ENCODE measurements at places on chromosomes 5 and 9.

DNA sequence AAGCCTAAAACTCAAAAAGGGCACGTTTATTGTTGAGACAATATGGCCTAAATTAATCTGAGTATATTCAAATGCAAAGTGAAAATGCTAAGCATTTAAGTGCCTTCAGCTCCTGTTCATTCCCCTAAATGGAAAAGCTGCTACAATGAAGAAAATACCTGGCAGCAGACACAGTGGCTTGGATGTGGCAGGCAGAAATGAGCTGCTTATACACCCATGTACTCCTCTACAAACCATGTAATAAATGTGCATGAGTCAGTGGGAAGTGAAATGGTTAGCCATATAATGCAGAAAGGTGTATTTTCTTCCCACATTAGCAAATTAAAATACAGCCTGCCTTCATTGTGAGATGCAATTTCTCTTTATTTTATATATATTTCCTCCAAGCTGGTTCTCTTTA lies 859.2 kb upstream of the SEMA6A start:
- no peak for DNase-seq

DNA sequence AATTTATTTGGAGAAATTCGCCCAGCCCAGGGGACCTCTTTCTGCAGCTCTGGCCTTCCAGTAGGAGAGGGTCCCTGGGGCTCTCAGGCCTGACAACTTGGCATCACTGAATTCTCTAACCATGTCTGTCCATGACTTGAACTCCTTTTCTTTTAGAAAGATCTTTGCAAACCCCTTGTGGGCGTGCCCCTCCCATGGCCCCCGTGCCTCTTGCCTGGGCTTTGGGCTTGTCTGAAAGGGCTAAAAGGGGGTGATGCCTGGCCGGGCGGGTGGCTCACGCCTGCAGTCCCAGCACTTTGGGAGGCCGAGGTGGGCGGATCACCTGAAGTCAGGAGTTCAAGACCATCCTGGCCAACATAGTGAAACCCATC lies 3.2 kb upstream of the SQSTM1 start:
- no peak for DNase-seq

DNA sequence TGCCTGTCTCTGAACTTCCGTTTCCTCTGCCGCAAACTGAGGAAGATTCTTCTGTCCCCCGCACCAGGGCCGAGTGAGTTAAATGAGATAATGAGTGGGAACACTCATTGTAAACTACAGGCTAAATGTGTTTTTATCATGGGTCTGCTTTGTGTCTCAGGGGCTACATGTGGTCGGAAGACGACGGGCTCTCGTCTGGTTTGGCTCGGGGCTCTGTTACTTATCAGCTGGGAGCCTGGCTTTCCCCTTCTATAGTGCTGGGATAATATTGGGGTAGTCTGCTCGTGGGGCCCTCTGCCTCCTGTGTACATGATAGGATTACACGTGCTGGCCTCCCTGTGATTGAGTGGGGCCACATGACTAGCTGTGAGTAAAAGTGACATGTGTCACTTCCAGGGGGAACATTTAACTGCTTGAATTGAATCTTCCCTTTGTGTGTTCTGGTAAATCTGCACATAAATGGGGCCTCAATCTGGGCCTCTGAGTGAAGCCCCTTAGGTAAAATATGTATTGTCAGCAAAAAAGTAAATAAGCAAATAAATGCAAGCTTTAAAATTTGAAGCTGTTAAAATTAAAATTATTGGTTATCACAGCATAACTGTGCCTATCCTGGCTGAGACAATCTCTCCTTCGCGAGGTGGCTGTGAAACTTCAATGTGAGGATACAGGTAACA lies 86.9 kb upstream of the SH3PXD2B start:
- DNase-seq: no peak

DNA sequence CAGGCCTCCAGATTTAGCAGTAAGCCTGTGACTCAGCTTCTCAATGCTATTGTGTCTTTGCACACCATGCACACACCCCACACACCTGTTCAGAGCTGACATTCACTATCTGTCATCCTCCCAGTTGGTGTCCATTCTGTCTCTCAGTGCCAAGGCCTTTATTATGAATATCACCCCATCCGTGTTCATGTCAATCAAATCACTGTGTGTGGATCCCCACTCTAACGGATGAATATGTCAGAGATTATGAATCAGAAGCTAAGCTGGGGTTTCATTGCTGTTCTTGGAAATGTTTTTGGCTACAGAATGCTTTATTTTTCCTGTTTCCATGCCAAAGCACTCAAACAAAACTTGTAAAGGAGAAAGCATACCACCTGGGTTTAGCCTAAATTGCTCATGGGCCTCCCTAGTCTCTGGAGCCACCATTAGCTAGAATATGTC lies 9.4 kb upstream of the MAMDC2 start:
- DNase-seq: no peak

GRCh38 chr5:40227366-40227765 lies 452.3 kb upstream of the PTGER4 start:
- DNase-seq: no peak

Measured in fibroblast of skin of left biceps (primary cell).